Lung (tissue), 17 donors: ENCODE measurements at places on chromosomes 11 and 22.

DNA sequence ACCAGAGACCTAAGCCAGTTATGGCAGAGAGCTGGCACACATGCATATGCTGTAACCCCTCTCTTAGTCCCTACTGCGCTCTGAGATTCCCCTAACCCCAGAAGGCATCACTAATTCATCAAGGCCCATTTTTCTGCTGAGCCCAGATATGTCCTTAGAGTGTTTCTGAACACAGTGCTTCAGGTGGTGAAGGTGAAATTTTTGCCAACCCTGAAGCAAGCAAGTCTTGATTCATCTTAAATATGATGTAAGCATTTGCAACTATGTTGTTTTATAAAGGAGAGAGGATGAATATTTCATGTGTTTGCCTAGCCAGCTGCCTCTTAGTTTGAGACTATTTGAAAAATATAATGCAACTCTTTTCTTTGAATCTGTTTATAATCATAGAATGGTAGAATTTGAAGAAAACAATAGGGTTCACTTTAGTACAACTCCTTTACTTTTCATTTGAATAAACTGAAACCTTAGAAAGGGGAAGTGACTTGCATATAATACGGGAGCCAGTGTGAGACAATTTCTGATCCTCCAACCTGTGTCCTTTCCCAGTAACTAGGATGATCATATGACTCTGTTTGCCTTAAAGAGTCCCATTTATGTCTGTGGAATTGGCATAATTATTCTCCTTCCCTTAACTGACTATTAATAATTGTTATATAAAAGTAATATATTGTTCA lies 194.3 kb upstream of the MTNR1B start:
- no peak for DNase-seq

DNA sequence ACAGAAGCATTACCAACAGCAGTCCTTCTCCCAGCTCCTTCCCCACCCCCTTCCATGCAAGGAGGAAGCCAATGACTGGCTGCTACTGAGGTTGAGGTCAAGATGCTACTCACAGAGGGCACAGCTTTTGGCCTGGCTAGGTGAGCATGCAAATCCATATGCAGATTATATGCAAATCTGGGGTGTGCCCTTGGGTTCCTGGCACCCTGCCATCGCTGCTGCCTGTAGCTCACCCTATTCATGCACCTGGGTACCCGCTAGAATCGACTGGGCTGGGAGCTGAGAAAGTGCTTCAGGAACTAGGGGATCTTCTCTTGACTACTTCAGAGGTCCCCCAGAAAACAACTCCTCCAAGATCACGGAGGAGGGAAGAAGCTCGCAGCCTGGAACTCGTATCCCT lies 4.0 kb downstream of the DSCAML1 start:
- DNase-seq: no peak

- DNase-seq: no peak
Observed at GRCh38 chr11:43404836-43405479, 46.2 kb downstream of the TTC17 start.

DNA sequence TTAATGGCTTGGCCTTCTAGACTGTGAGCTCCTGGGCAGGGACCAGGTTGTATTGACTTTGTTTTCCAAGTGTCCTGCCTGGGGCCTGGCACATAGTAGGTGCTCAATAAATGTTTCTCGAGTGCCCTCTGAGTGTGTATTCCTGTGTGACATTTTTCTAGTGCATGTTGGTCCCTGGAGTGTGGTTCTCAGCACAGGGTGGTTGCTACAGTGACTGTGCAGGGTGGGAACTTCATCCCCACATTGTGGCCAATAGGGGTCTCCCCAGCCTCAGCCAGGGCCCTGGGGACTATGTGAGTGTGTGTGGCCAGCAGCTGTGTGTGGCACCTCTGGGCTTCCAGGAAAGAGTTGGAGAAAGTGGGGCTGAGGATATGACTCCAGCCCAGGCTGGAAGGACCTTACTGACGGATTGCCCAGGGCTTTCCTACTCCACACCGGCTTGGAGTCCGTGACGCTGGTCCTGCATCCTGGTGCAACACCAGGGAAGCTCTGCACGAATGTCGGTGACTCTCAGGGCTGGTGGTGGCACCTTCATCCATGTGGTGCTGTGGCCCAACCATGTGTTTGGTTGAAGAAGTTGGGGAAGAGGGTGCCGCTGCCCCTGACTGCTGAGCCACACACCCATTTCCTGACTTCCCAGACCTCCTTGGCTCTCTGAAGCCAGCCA lies 9.0 kb upstream of the MARK2 start:
- DNase-seq: peak; percentile 66

GRCh38 chr22:27726686-27727449 lies 74.7 kb downstream of the MN1 start:
- no peak for DNase-seq

- DNase-seq: peak; percentile 15
Observed at GRCh38 chr11:925158-925495, 543 bp upstream of the AP2A2 start.

- no peak for DNase-seq
Observed at GRCh38 chr11:69138265-69138664, 17.5 kb upstream of the SMIM38 start.

DNA sequence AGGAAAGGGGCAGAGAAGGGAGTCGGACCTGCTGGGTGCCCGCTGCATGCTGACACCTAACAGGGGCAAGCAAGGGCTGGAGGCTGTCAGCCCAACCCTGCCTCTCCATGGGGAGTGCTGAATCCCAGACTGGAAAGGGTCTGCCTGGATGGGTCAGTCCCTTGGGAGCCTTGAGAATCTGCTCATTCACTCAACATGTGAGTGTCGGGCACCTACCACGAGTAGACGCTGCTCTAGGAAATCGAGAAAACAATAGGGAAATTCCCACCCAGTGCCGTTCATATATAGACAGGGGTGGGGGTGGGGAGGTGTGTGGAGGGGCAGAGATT lies 4.4 kb upstream of the CTSD start:
- DNase-seq: no peak

DNA sequence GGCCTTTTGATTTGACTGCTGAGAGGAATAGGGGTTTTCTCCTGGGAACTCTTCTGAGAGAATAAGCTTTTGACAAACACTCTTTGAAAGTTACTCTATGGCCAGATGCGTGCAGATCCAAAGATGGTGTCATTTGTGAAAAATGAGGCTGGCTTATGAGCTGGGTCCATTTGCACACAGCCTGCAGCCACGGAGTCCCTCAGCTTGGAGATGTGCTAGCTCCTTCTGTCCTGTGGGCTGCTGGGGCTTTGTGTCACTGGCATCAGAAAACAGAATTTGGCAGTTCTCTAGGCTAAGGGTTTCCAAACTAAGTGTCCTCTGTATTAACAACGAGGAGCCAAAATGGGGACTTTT lies 702.4 kb downstream of the NTM start:
- no peak for DNase-seq

DNA sequence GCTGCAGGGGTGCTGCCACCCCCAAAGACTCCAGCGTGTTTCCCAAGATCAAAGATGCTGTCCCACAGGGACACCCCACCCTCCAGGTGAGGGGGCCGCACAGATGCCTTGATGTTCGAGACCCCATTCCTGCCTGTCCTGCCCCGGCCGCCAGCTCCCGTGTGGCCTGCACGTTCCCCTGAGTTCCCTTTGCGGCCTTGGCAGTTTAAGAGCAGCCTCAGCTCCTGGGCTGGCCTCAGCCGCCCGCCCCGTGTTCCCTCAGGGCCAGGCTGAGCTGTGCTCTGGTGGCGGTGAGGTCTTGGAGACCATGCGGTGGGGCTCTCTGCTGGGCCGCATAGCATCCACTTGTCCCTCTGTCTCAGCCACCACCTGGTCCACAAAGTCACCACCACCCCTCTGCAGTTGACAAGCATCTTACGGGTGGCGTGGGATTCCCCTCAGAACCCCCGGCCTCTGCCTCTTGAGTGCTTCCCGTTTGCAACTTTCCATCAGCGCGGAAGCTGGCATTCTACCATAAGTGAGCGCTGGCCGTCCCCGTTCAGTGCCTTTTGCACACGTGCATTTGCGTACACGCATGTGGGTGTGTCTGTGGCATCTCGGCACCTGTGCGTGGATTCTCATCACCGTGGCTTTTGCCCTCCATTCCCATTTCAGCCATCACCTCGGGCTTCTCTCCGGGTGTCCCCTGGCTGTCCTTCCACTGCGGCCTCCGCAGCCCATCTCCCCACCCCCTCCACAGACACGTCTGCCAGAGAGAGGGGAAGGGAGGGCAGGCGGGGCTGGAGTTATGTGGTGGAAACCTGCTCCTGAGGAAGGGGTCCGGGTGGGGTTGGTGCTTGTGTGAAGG lies 35.9 kb downstream of the CTTN start:
- DNase-seq: no peak

- DNase-seq: no peak
Observed at GRCh38 chr11:82814379-82814778, 80.7 kb upstream of the FAM181B start.

DNA sequence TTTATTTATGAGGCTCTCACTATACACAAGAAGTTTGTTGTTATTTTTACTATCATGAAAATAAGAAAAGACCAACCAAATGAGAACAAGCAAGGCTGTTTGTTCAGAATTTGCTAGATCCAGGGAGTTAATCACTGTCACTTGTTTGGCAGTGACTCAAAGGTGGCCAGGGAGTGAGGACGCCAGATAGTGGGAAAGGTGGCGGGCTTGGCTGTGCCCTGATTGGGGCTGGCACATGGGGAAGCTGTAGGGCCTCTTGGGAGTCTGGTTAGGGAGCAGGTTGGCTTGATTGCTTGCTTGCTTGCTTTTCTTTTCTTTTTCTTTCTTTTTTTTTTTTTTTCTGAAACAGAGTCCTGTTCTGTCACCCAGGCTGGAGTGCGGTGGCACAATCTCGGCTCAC lies 53.1 kb upstream of the SLC22A12 start:
- no peak for DNase-seq

DNA sequence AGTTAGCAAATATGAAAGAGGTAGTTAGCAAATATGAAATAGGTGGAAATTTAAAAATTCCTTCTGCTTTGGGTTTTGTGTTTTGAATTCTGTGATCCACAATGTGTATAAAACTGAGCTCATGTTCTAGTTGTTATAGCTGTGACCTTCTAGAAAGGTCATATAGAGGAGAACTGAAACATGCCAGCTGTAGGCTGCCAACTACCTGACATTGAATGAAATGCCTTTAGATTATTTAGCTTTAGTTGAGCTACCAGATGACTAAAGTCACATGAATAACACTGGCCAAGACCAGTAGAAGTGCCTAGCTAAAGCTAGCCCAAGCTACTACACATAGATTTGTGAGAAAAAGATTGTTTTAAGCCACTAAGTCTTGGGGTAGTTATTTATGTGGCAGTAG lies 5.8 kb upstream of the TCN1 start:
- DNase-seq: no peak

- DNase-seq: peak; percentile 87
Observed at GRCh38 chr11:128290106-128290840, 297.1 kb downstream of the ETS1 start.

GRCh38 chr11:103317118-103317517 lies 207.9 kb downstream of the DYNC2H1 start:
- no peak for DNase-seq

- DNase-seq: no peak
Observed at GRCh38 chr11:64804346-64805210, 1.6 kb upstream of the MAP4K2 start.

GRCh38 chr22:30270832-30271231 lies 4.2 kb upstream of the OSM start:
- DNase-seq: peak; percentile 53

GRCh38 chr11:30749268-30749667 lies 163.1 kb upstream of the MPPED2 start:
- DNase-seq: no peak

- DNase-seq: peak; percentile 99
Observed at GRCh38 chr11:32255841-32256240, 165.0 kb downstream of the RCN1 start.

GRCh38 chr22:38204784-38205183 lies 3.0 kb downstream of the MAFF start:
- no peak for DNase-seq

DNA sequence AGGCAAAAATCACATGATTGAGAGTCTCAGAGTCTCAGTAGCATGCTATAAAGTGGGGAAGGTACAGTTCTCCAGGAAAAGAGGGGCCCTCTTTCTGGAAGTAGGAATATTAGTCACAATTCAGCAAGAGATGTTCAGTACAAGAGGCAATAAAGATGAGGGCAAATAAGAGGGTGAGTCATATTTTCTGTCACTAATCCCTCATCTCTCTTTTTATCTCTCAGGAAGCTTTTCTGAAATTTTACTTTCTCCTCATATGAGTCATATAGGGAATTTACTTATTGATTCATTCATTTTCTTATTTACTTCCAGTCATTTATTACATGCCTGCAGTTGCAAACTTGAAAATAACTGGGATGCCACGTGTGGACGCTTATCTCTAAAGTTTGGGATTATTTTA lies 3.4 kb upstream of the NXPE1 start:
- no peak for DNase-seq

- no peak for DNase-seq
Observed at GRCh38 chr11:46417711-46418110, 26.1 kb upstream of the CHRM4 start.

- no peak for DNase-seq
Observed at GRCh38 chr22:49078076-49078710, 749.5 kb downstream of the BRD1 start.

- DNase-seq: peak; percentile 19
Observed at GRCh38 chr11:124900464-124900863, 2.8 kb upstream of the ROBO4 start.

DNA sequence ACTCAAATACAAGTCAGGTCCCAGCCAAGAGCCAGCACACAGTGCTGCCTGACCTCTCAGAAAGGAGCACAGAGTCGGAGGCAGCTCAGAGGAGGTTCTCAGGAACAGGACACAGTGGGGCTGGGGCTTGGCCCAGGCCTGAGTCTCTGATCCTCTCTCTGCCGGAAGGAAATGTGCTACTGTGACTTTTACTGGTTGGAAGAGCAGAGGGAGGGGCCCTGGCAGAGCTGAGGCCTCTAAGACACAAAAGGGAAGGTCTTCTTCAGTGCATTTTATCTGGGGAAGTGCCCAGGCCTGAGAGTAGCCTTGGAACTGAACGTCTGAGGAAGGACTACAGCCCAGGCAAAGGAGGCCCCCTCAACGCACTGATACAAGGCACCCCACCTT lies 16.2 kb upstream of the CASTOR1 start:
- DNase-seq: peak; percentile 72

DNA sequence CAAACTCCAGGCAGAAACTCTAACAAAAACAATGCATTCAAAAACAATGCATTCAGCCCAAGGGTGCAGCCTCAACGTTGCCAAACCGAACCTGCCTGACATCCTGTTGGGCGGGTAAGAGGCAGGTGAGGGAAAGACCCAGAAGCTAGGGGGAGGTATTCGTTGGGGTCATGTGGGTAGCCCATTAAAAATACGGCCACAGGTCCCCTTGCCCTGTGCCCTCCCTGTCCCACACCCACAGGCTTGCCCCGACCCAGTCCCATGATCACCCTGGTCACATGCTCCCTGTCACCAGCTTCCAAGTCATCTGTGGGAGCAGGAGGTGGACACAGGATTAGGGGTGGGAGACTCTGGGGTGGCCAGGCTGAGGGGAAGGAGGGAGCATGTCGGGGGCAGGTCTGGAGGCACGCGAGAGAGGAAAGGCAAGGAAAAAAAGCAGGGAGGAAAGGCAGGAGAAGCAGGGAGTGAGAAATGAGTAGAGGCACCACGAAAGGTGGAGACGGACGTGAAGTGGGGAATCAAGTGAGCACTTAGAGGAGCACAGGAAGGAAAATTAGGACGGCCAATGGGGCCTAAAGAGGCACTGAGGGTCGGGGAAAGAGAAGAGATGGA lies 683 bp downstream of the PLA2G6 start:
- DNase-seq: no peak

- DNase-seq: no peak
Observed at GRCh38 chr11:71423181-71423790, 24.9 kb downstream of the DHCR7 start.

GRCh38 chr11:8613036-8613435 lies 19.0 kb upstream of the STK33 start:
- no peak for DNase-seq

GRCh38 chr11:75714211-75714610 lies 3.4 kb upstream of the MOGAT2 start:
- no peak for DNase-seq
